ENCODE measurements at places on chromosomes 12 and 14. TPM values are rescaled to one million over a fixed set of nuclear protein-coding genes. Genes with fewer than 3 reads are reported as not detected.

VRTN gene
- not detected for total RNA-seq

KRT86 gene
- total RNA-seq, result not detected

ACRBP gene
- 0.46 TPM for total RNA-seq

NGB gene
- total RNA-seq, result not detected

CLEC14A gene
- 1.2 TPM for total RNA-seq

PRH2 gene
- total RNA-seq, result 0.28 TPM

YEATS4 gene
- total RNA-seq, result 11.5 TPM

KTN1 gene
- 191 TPM for total RNA-seq

MIP gene
- not detected for total RNA-seq

SMAGP gene
- 4.2 TPM for total RNA-seq

OTOGL gene
- total RNA-seq, result under 0.01 TPM

EIF2S3B gene
- 0.59 TPM for total RNA-seq

TAS2R10 gene
- 2.4 TPM for total RNA-seq

SDR9C7 gene
- total RNA-seq, result not detected

SLC25A47 gene
- not detected for total RNA-seq
